ENCODE measurements at places on chromosomes 7 and 10. TPM values are rescaled to one million over a fixed set of nuclear protein-coding genes. Genes with fewer than 3 reads are reported as not detected.

- H3K27ac ChIP-seq = no peak overlapping the region
- no peak for DNase-seq
- H3K27me3 ChIP-seq = no peaks in the 10 kb centered on the region
- no peaks in the 10 kb centered on the region for H3K36me3 ChIP-seq
- peaks cover 6% of the 10 kb centered on the region for H3K4me1 ChIP-seq
- no peak overlapping the region for H3K4me3 ChIP-seq
Measured at GRCh38 chr10:97144297-97144696, 41.5 kb downstream of the SLIT1 start.

- peak; percentile 65 for DNase-seq
- no peaks in the 10 kb centered on the region for H3K36me3 ChIP-seq
- peak overlapping the region; percentile 65 for H3K27ac ChIP-seq
- H3K27me3 ChIP-seq = no peaks in the 10 kb centered on the region
Measured at GRCh38 chr7:21141476-21141875, 286.4 kb upstream of the SP4 start.

- H3K27me3 ChIP-seq = no peaks in the 10 kb centered on the region
- H3K4me3 ChIP-seq = no peak overlapping the region
- H3K27ac ChIP-seq = no peak overlapping the region
- no peak for DNase-seq
- peaks cover 12% of the 10 kb centered on the region for H3K4me1 ChIP-seq
Measured at GRCh38 chr7:30925913-30926312, 14.3 kb downstream of the AQP1 start.

DNA sequence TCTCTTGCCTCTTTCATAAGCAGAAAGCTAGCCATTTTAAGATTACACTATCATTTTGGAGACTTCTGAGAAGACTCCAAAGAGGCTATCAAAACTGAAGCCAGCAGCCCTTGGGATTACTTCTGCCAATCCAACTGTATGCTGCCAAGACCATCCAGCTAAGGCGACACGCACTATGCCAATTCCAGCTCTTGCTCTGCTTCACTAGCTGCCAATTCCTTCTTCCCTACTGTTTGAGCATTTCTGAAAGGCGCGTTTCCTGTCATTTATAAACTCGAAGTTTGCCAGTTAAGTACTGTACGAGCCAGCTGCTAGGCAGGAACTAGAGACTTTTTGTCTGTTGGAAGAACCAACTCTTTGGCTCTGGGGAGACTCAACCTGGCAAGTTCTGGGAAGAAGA lies 36.5 kb downstream of the MALSU1 start:
- H3K27ac ChIP-seq = no peak overlapping the region
- H3K4me3 ChIP-seq = no peak overlapping the region
- peaks cover 87% of the 10 kb centered on the region for H3K36me3 ChIP-seq
- no peaks in the 10 kb centered on the region for H3K27me3 ChIP-seq
- DNase-seq = no peak

DNA sequence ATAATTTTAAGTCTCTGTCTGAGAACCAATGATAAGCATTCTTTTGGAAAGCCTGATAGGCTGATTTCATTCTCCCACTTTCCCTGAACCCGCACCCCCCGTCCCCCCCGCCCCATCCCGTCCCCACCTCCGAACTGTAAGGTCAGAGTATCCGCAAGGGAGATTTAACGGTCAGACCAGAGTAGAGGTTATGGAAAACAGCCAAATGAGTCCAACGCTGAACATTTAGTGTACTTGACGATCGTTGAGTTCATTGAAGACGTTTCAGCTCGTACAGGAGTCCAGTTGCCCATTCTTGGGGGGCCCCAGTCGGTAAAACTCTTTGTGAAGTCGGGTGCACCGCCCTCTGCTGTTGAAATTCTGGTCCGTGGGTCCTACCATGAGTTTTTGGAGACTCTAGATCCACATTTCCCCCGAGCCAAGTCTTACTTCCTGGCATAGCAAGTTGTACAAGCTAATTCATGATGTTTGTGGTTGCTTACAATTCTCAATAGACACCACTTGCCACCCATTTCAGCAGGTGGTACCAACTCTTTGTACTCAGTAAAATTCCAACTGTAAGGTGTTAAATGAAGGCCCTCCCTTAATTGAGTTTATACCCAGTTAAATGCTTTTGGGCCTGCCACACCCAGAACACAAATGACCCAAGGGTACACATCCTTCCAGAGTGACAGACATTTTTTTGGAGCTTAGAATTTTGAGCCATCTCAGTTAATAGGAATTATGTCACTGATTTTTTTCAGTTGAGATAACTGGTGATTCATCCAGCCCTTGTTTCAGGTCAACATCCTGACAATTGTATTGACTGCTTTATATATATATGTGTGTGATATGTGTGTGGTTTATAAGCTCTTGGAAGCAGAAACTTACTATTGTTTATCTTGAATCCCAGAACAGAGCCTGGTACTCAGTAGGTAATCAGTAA lies 1.2 kb downstream of the MARCHF5 start:
- H3K36me3 ChIP-seq = peaks cover 8% of the 10 kb centered on the region
- peak overlapping the region; percentile 7 for H3K27ac ChIP-seq
- peak overlapping the region; percentile 85 for H3K4me3 ChIP-seq
- H3K27me3 ChIP-seq = no peaks in the 10 kb centered on the region
- peak; percentile 66 for DNase-seq
- no peaks in the 10 kb centered on the region for H3K4me1 ChIP-seq

- no peak overlapping the region for H3K4me3 ChIP-seq
- DNase-seq = no peak
- peaks cover 7% of the 10 kb centered on the region for H3K36me3 ChIP-seq
- no peak overlapping the region for H3K27ac ChIP-seq
Measured at GRCh38 chr10:79142064-79142491, 73.3 kb downstream of the ZMIZ1 start.

DNA sequence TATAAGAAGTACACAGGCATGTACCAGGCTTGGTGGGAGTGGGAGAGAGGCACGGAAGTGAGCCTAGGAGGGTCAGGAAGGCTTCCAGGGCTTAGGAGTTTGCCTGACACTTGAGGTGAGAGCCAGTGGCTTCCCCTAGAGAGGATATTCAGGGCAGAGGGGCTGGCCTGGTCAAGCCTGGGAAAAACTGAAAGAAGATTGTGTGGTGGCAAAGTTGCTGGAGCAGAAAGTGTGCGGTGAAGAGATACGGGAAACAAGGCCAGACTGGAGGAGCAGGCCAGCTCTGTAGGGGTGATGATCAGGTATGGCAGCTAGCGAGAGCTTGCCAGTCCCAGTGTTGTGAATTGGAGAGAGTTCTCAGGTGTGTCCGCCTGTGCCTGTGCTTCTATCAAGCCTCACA lies 129.9 kb downstream of the CCNY start:
- H3K4me1 ChIP-seq = peaks cover 29% of the 10 kb centered on the region
- H3K27ac ChIP-seq = no peak overlapping the region
- H3K4me3 ChIP-seq = no peak overlapping the region
- DNase-seq = no peak
- no peaks in the 10 kb centered on the region for H3K36me3 ChIP-seq
- no peaks in the 10 kb centered on the region for H3K27me3 ChIP-seq

GRCh38 chr7:105157278-105157677 lies 143.3 kb downstream of the KMT2E start:
- H3K4me3 ChIP-seq = no peak overlapping the region
- no peak overlapping the region for H3K27ac ChIP-seq

- H3K36me3 ChIP-seq = no peaks in the 10 kb centered on the region
- H3K27me3 ChIP-seq = peaks cover 2% of the 10 kb centered on the region
- no peak overlapping the region for H3K27ac ChIP-seq
- H3K4me3 ChIP-seq = no peak overlapping the region
- no peaks in the 10 kb centered on the region for H3K4me1 ChIP-seq
- DNase-seq = peak; percentile 36
Measured at GRCh38 chr7:88344956-88345832, 38.5 kb upstream of the STEAP4 start.

DNA sequence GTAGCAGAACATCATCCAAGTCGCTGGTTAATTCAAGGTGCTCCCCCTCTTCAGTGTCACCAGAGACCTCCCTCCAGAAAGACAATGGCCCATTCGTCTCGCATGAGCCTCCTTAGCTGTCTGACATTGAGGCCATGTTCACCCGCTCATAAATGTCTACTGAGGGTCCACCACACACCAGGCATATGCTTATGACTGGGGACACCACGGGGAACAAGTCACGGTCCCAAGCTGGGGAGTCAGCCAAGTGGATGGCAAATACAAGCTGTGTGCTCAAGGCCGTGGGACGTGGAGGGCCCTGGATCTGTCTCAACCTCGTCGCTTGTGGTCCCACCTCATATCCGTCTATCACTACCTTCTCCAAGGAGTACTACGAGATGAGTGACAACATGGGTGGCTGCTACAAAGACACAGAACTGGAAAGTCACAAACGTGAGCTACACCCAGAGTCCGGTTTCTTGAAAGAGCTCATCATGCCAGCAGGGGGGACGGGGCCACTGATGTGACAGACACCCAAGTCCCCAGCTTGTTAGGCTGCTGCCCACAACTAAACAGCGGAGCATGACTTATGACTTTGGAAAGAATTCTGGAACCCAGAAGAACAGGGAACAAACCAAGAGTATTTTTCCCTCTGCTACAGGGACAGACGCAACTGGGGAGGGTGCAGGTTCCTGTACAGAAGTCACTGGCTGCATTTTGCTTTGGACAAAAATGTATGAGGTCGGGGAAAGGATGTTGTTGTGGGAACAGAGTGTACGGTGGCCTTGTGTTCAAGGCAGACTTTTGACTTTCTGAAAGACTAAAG lies 189.6 kb downstream of the COBL start:
- no peak for DNase-seq
- no peaks in the 10 kb centered on the region for H3K4me1 ChIP-seq
- no peak overlapping the region for H3K27ac ChIP-seq
- no peak overlapping the region for H3K4me3 ChIP-seq
- H3K27me3 ChIP-seq = peaks cover 12% of the 10 kb centered on the region

GRCh38 chr7:3607847-3608246 lies 306.8 kb downstream of the SDK1 start:
- H3K27ac ChIP-seq = no peak overlapping the region
- DNase-seq = no peak
- no peaks in the 10 kb centered on the region for H3K36me3 ChIP-seq
- no peaks in the 10 kb centered on the region for H3K4me1 ChIP-seq
- no peak overlapping the region for H3K4me3 ChIP-seq

DNA sequence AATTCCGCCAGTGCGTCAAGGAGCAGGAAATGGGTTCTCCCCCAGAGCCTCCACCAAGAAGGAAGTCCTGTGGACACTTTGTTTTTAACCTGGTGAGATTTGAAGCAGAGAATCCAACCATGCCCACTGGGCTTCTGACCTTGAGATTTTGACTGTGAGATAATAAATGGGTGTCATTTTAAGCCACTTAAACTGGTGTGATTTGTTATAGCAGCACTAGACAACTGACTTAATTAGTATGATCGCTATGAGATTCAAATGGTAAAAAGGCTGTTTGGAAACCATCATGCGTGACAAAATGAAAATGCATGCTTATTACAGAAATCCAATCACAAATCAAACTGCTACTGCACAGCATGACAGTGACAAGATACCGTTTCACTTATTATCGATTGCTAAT lies 98.0 kb downstream of the ADAM12 start:
- no peaks in the 10 kb centered on the region for H3K36me3 ChIP-seq
- no peak for DNase-seq
- H3K4me3 ChIP-seq = no peak overlapping the region
- no peaks in the 10 kb centered on the region for H3K27me3 ChIP-seq

- no peaks in the 10 kb centered on the region for H3K27me3 ChIP-seq
- no peak overlapping the region for H3K4me3 ChIP-seq
- H3K27ac ChIP-seq = no peak overlapping the region
- DNase-seq = no peak
Measured at GRCh38 chr7:46318276-46318675, 397.2 kb upstream of the IGFBP3 start.

DNA sequence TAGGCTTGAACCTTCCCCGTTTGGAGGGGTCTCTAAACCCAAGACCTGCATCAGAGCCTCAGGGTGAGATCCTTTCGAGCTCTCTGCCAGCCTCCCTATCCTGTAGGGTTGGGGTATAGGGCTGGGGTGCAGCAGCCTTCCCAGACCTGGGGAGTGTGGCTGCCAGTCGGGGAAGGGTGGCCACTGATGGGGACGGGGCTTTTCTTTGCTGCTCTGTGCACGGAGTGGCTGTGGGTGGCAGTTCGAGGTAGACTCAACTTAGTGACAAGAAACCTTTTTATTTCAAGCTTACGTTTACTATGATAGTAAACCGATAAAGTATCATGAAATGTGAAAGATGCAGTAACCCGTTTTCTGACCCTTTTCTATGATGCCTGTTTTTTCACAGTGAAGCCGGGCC lies 13.0 kb downstream of the ZNF316 start:
- no peaks in the 10 kb centered on the region for H3K27me3 ChIP-seq
- no peak overlapping the region for H3K4me3 ChIP-seq
- peaks cover 76% of the 10 kb centered on the region for H3K36me3 ChIP-seq
- no peak for DNase-seq
- no peaks in the 10 kb centered on the region for H3K4me1 ChIP-seq

DNA sequence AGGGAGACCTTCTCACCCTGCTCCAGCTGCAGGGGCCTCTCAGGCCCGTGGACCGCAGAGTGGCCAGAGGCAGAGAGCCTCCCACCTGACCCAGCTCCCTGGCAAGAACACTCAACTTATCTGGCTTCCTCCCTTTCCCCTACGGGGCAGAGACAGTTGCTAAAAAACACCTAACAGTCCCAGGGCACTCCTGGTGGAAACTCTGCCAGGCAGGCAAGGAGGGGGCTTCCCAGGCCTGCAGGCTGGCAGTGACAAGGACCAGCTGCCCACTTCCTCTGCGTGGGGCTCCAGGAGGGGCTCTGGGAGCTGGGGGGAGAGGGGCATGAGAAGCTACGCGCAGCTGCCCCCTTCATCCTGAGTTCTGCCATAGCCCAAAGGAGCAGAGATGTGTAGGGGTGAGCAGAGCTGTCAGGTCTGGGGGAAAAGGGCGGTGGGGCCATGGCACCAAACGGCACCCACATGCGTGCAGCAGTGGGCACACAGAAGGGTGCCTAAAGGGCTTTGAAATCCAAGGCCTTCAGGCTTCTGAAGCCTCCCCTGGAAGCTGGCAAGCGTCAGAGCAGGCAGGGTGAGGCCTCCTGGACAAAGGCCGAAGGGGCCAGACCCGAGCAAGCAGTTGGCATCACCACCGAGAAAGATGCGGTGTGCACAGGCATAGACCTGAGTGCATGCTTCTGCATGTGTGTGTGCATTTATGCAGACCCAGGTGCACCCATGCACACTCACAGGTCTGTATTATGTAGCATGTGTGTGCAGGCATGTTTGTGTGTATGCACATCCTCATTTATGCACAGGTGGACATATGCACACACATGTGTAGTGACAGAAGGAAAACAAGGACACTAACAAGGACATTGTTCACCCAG lies 14.4 kb downstream of the SPOCK2 start:
- no peak for DNase-seq
- H3K36me3 ChIP-seq = no peaks in the 10 kb centered on the region
- no peak overlapping the region for H3K27ac ChIP-seq
- no peaks in the 10 kb centered on the region for H3K27me3 ChIP-seq
- no peaks in the 10 kb centered on the region for H3K4me1 ChIP-seq
- no peak overlapping the region for H3K4me3 ChIP-seq

GRCh38 chr10:15651175-15651574 lies 68.5 kb downstream of the ITGA8 start:
- no peak overlapping the region for H3K27ac ChIP-seq
- no peaks in the 10 kb centered on the region for H3K36me3 ChIP-seq
- H3K4me1 ChIP-seq = no peaks in the 10 kb centered on the region
- no peak for DNase-seq
- no peaks in the 10 kb centered on the region for H3K27me3 ChIP-seq

GRCh38 chr7:31203551-31203950 lies 137.0 kb downstream of the NEUROD6 start:
- no peaks in the 10 kb centered on the region for H3K4me1 ChIP-seq
- H3K36me3 ChIP-seq = no peaks in the 10 kb centered on the region
- no peak overlapping the region for H3K27ac ChIP-seq
- no peak overlapping the region for H3K4me3 ChIP-seq
- DNase-seq = no peak

Gene SPRN
- total RNA-seq = not detected

Gene HSPA12A
- 0.79 TPM for total RNA-seq

Gene ASB10
- not detected for total RNA-seq

Gene SLC16A12
- 0.18 TPM for total RNA-seq

Gene TUBAL3
- total RNA-seq = not detected

Gene BMPR1A
- total RNA-seq = 36.3 TPM

Gene RELN
- 59.0 TPM for total RNA-seq

Measured in SJCRH30 (cell line).